NCI-H69 (cell line): ENCODE measurements at places on chromosomes 5 and 9.

GRCh38 chr9:122265149-122265915, 650 bp downstream of the MRRF start:
- DNase-seq: peak; percentile 62

DNA sequence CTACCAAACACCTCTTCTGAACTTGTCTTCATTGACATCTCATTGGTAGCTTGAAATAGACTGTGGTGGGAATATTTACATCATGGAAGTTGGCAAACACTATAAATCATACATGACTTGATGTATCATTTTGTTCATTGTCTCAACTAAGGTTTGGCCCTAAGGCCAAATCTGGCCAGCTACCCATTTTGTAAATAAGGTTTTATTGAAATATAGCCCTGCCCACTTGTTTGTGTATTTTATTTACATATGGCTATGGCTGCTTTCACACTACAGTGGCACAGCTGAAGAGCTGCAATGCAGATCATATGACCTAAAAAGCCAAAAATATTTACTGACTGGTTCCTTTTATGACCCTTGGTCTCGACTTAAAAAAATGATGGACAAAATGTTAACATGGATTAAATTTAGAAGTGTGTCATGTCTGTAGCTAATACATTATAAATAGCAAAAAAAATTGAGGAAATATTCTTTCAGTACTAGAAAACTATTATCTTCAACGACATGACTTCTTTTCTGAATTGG, 22.1 kb downstream of the FAM240B start:
- peak; percentile 90 for DNase-seq

DNA sequence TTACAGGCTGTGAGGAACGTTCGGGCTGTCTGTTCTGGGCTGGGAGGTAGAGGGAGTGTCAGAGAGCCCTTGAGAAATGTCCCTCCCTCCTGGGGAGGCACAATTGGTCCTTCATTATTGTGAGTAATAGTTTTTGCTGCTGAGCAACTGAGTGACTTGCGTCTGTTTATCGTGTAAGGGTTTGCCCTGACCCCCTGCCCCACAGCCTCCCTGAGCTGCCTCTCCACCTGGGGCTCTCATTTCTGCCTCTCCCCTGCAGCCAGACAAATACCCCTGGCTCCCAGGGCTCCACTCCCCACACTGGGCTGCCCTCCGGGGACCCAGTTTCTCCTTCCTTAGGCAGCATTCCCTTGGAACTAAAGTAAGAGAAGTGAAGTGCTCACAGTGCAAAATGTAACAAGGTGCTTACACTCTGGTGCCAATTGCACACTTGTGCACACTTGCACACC, 174.9 kb upstream of the MVB12B start:
- peak; percentile 91 for DNase-seq

DNA sequence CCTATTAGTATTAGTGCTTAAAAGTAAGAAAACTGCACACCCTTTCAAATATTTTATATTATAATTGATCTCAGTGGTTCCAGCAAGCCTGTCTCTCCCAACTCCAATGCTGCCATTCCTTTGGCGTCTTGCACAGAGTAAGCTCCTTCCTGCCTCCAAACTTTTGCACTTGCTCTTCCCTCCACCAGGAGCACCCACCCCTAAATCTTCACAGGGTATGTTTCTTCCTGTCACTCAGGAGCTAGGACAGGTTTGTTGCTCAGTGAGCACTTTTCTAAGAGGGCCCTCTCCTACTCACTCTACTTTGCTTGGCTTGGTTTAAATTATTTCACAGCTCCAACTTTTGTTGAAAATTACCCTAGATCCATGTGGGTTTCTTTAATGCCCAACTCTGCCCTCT, 189.1 kb upstream of the ADRA1B start:
- DNase-seq: no peak

DNA sequence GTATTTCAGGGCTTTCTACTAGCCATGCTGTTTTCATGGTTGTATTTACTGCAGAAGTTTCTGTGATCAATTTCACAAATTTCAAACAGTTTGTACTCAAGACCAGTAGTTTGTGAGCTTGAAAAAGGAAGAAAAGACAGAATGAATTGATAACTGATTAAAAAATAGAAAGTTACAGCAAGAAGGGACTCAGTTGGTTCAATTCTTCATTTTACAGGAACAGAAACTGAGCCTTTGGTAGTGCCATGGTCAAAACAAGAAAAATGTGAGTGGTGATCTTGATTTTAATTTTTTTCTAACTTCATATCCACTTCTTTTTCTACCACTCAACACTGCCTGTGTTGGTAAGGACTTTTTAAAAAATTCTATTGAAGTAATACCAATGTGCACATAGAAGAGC, 206.6 kb upstream of the NREP start:
- no peak for DNase-seq

DNA sequence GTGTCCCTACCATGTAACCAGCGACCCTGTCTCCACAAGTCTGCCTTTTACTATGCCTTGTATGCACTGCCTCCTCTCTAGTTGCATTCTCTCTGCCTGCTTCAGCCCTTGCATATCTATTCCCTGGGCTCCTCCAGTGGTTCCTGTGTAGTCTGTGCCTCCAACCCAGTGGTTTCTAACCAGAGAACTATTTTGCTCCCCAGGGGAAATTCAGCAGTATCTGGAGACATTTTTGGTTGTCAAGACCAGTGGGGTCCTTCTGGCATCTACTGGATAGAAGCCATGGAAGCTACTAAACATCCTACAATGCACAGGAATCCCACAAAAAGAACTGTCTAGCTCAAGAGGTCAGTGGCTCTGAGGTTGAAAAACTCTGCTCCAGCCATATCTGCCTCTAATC, 224.1 kb upstream of the RASEF start:
- DNase-seq: no peak

GRCh38 chr5:32446630-32447029, 2.1 kb upstream of the ZFR start:
- no peak for DNase-seq

DNA sequence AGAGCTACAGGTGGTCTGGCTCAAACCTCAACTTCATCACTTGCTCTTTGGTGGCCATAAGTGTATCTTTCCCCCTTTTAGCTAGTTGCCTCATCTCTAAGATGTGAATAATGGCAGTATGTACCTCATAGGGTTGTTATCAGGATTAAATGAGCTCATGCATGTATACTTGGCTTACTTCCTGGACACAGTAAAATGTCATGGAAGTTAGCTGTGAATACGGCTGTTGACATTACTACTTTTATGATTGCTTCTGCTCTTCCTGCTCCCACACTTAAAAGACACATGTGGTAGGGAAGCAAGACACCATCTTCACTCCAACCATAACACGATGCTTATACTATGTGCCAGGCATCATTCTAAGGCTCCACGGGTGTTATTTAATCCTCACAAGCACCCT, 114.5 kb upstream of the GPR151 start:
- DNase-seq: no peak

- no peak for DNase-seq
Observed at GRCh38 chr9:88757406-88758010, 222.5 kb downstream of the NXNL2 start.

GRCh38 chr5:100273846-100274580, 261.2 kb upstream of the FAM174A start:
- DNase-seq: no peak

- peak; percentile 37 for DNase-seq
Observed at GRCh38 chr5:111744455-111744854, 12.5 kb downstream of the NREP start.

- no peak for DNase-seq
Observed at GRCh38 chr5:135228222-135228621, 170.8 kb downstream of the MACROH2A1 start.

DNA sequence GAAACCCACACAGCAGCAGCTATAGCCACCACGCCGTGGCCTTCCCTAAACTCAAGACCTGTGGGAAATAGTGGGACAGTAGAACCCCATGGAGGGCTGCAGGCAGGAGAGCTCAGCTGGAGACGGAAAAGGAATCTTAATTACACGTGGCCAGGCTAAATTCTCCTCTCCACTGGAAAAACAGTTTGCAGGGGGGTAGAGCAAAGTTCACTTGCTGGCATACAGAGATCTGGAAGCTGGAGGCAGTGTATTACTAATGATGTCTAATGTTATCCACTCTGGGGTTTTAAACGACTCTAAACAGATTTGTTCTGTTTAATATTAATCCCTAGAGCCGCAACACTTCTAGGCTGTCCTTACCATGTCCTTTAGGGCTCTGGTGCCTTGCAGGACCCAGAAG, 257.1 kb downstream of the SAXO1 start:
- DNase-seq: peak; percentile 35

DNA sequence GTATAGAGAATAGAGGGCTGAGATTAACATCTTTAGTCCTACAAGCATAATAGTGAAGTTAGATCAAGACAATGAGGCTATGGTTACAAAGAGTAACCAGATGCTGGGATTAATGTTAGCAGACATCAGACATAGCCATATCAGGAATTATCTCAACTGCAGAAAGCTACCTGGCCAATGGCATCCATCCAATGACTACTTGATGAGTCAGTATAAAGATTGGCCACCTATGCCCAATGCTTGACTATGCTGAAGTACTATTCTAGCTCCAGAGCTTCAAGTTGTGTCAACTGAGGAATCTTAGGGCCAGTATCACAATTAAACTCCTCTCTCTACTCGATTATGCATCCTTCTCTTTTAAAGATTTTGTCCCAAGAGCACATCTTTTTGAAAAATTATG, 541.4 kb downstream of the PRELID2 start:
- no peak for DNase-seq

DNA sequence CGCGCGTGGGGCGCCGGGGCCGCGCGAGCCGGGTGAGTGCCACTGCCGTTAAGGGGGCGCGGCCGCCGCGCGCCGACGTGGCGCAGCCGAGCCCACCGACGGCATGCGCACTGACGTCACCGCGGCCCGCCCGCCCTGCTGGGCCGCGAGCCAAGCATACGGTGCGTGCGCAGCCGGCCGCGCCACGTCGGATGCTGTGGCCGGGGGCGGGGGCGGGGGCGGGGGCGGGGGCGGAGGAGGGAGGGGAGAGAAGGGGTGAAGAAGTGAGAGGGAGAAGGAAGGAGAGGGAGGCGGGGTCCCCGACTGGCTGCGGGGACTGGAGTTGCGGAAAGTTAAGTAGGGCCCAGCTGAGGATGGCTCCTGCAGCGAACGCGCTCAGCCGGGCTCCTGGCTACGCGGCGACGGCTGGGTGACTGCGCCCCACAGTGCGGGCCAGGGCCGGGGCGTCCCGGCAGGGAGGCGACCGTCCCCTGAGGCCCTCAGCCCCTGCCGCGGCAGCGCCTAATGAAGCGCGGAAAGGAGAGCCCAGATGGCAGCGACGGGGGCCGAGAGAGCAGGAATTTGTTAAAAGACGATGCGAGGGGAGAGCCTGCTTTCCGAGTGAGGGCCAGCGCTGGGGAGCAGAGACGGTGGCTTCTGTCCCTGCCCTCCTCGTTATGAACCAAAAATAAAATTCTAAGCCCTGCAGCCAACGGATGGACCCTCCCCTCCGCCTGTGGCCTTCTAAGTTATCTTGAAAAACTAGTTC, at the start of gene DAP:
Gene DAP, minus strand, starts transcription at position 50 of the 748 bp plus-strand sequence. CDS start 166 bp downstream, outside the sequence.
- DNase-seq: peak; percentile 95

DNA sequence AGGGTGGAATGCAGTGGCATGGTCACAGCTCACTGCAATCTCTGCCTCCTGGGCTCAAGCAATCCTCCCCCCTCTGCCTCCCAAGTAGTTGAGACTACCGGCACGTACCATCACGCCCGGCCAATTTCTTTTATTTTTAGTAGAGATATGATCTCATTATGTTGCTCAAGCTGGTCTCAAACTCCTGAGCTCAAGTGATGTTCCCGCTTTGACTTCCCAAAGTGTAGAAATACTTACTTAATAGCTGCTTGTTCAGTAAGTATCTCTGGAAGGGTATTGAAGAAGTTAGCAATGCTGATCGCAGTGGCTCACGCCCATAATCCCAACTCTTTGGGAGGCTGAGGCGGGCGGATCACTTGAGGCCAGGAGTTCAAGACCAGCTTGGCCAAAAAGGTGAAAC, 35.7 kb upstream of the PLIN2 start:
- no peak for DNase-seq

DNA sequence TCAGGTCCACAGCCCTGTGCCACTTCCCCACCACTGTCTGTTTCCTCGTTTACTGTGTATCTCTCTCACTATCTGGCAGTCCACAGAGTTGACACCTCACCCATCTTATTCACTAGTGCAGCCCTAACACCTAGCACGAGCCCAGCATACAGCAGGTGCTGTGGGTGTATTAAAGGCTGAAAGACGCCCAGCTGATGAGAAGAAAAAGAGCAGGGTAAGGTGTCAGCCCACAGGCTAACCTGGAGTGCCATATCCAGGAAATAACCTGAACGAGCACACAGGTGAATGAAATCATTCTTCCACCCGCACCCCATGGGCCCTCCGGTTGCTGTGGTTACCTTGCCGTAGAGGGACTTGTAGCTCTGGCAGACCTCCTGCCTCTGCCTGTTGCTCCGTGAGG, 18.6 kb downstream of the ANXA6 start:
- DNase-seq: peak; percentile 11

GRCh38 chr5:174425964-174426290, 298.5 kb upstream of the MSX2 start:
- DNase-seq: no peak

DNA sequence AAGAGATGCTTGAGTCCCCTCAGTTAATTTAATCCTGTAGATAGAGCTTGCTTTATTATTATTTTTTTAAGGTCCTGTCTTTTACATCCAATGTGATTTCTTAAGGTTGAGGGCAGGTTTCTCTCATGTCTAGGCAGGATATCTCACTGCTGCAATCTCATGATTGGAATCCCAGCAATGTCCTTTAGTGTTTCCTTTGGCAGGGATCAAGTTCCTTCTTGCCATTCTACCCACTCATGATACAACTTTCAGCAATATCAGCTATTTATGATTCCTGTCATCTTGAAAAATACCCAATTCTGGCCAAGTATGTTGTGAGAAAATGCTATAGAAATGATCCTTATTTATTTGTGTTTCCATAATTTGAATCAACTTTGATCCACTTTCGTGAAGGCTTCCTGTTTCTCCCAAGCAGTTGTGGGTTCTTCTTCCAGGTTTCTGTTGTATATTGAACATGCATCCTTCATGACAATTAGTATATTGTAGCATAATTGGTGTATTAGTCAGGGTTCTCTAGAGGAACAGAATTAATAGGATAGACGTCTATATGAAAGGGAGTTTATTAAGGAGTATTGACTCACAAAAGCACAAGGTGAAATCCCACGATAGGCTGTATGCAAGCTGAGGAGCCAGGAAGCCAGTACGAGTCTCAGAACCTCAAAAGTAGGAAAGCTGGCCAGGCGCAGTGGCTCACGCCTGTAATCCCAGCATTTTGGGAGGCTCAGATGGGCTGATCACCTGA, 18.4 kb upstream of the VPS13A start:
- DNase-seq: no peak

DNA sequence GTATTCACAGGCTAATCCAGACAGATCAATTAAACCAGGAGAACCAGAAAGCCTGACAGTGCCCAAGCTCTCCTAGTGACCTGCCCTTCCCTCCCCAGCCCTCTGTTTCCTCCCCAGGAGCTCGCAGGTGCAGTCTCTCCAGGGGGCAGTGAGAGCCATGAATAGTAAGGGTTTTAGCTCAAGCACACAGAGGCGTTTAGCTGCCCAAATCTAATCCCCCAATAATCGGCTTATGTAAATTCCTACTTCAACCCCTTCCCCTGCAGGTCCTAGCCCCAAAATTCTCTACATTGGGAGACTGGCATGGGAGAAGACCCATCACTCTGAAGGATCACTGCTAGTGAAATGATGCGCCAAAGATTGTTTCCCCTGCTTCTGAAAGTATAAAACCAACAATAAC, 10.5 kb upstream of the TAL2 start:
- peak; percentile 52 for DNase-seq
